ENCODE measurements at places on chromosomes 16 and 17. TPM values are rescaled to one million over a fixed set of nuclear protein-coding genes. Genes with fewer than 3 reads are reported as not detected.

Gene MRPS7
- 76.9 TPM for total RNA-seq

Gene ITGAL
- not detected for total RNA-seq

Gene RNF43
- 0.28 TPM for total RNA-seq

Gene MYH2
- total RNA-seq = not detected

Gene TRIM65
- 13.5 TPM for total RNA-seq

Gene CYBA
- 247 TPM for total RNA-seq

Gene CDH8
- 3.4 TPM for total RNA-seq

Gene LPO
- total RNA-seq = not detected

Gene UNC13D
- 0.19 TPM for total RNA-seq

Gene LITAFD
- total RNA-seq = not detected

Gene KRT20
- not detected for total RNA-seq

Gene RNF112
- 0.58 TPM for total RNA-seq

Gene FGF11
- total RNA-seq = 2.5 TPM

Gene ALOX15B
- total RNA-seq = 0.56 TPM

Gene PRSS8
- total RNA-seq = not detected

Gene SRCIN1
- total RNA-seq = not detected

Gene RANBP10
- 3.1 TPM for total RNA-seq

Gene CHST5
- not detected for total RNA-seq
